ENCODE measurements at places on chromosomes 3 and 15.

DNA sequence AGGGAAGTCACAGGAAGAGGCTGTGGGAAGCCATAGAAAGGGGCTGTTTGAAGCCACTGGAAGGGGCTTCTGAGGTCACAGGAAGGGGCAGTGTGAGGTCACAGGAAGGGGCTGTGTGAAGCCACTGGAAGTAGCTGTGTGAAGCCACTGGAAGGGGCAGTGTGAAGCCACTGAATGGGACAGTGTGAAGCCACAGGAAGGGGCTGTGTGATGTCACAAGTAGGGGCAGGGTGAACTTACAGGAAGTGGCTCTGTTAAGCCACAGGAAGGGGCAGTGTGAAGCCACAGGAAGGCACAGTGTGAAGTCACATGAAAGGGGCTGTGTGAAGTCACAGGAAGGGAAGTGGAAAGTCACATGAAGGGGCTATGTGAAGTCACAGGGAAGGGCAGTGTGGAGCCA lies 33.1 kb downstream of the GASK1A start:
- DNase-seq = no peak

DNA sequence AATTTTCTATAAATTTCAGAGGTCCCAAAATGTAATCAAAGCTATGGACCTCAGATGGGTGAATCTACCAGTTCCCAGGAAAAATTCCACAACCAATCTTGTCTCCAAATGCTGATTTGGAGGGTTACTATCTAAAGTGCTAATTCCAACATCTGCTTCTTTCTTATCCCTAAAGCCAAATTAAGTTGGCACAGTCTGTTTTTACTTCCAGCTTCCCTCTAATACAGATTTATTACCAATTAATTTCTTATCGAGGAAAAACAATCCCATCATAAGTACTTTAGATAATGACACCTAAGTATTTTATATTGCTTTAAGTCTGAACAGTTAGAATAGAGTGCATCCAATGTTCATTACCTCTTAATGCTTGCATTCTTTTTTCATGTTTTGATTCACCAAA lies 12.9 kb upstream of the TAFA4 start:
- no peak for DNase-seq

DNA sequence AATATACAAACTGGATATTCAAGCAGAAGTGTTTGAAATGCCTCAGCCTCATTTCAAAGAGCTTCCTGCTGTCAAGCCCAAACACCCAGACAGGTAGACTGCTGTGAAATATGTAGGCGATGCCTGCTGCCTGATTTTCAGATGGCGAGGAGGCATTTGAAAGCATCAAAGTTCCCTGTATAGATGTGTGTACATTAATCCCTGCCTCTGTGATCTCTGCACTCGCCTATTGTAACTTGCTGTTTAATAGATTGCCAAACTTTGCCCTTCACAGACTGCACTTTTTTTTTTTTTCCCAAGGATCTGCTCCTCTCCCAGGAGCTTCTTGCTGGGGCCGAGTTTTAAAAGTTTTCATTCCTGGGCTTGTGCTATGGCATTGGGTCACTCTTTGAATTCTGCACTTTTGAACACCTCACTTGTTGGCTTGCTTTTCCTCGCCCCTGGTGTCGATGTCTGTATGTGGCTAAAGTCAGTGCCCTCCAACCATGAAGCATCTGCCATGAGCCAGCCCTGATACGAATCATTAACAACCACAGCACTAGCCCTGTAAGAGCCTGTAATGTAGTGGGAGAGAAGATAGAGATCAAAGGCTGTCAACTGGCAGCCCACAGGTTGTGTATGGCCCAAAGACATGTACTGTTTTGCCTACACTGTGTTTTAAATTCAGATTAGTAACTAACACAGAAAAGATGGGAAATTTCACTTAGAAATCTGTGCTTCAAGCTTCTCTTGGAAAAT lies 287.6 kb upstream of the ICE2 start:
- no peak for DNase-seq

- no peak for DNase-seq
These were observed 8.8 kb upstream of the TTBK2 start for GRCh38 chr15:42929306-42929848.

DNA sequence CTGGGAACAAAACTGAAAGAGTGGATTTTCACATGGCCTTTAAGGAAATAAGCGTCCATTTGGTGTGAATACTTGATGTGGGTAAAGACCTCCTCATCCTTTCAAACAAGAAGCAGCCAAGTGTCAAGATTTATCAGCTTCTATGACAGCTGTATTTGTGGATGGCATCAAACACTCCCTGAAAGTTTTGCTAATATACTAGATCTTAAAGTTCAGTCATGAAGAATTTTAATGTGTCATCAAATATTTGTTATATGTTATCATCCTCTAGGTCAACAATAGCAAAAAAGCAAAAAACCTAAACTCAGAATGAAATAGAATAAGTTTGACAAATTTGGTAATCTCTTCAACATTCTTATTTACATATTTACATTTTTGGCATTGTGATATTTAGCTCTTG lies 29.1 kb upstream of the LYSMD4 start:
- no peak for DNase-seq
